ENCODE measurements at places on chromosomes 11 and 22.

DNA sequence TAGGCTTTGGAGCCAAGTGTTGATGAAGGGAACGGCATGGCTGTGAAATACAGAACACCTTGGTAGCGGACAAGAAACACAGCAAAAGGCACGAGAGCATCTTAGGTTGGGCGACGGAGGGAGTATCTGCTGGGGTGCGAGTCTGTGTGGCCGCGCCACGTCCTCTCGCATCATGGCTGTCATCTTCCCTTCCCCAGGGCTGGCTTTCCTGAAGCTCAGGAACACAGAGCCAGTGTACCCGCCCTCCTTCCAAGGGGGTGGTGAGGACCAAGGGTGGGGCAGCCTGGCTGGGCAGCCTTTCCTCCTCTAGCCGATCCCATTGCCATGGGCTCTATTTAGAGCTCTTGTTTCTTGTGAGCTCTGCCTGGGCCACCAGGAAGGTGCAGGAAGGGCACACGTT lies 154.4 kb downstream of the FEZ1 start:
- DNase-seq = no peak

GRCh38 chr11:65552388-65552951 lies 5.7 kb downstream of the LTBP3 start:
- no peak for DNase-seq

- DNase-seq = no peak
Observed at GRCh38 chr22:49415151-49415951, 412.3 kb downstream of the BRD1 start.

GRCh38 chr11:135008001-135008405 lies 596.0 kb upstream of the B3GAT1 start:
- DNase-seq = no peak
